ENCODE measurements at places on chromosomes 3 and 15. TPM values are rescaled to one million over a fixed set of nuclear protein-coding genes. Genes with fewer than 3 reads are reported as not detected.

DNA sequence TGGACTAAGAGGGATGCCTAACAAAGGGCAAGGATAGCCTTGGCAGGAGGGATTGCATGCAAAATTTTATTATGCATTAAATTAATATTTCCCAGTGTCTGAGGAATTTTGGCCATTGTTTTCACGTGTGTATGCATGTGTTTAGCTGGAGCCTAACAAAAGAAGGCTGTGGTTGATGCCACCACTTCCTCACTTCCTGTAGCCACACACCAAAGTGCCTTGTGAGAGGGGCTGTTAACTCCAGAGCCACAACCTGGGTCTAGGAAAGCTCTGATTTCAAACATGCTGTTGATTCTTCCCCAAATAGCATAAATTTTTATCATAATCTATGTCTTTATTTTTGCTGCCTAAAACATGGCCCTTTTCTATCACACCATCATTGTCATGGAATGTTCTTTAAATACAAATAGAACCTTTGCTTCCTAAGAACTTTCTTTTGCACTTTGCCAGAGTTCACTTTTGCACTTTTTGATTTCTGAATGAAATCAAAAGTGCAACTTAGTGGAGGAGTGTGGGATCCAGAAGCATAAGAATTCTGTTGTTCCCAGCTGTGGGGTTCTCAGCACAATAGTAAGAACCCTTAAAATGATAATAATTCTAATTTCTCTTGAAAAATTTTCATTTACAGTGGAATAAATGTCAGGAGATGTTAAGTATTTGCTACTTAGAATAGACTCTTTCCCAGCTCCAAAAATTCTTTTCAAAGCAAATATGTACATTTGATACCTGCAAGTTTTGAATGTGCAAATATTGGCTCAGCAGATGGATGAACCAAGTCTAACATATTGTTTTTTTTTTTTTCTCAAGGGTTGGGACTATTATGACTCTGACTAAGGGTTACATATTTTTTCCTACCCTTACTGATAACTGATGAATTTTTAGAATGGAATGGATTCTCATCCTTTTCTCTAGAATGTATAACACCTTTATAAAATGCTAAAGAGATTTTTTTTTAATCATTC, 35.6 kb upstream of the SPTSSB start:
- no peak for DNase-seq

The LYZL4 gene
- total RNA-seq = 1.5 TPM

The EAF2 gene
- total RNA-seq = 1.3 TPM

The TERC gene
- total RNA-seq = 88.5 TPM

- DNase-seq = no peak
Observed at GRCh38 chr15:60720493-60721256, 241.7 kb upstream of the ICE2 start.

GRCh38 chr3:143302638-143303171, 183.1 kb downstream of the CHST2 start:
- DNase-seq = peak; percentile 99

The GRAMD1C gene
- total RNA-seq = 6.0 TPM

The UACA gene
- 47.0 TPM for total RNA-seq

The CADPS gene
- total RNA-seq = 0.59 TPM

DNA sequence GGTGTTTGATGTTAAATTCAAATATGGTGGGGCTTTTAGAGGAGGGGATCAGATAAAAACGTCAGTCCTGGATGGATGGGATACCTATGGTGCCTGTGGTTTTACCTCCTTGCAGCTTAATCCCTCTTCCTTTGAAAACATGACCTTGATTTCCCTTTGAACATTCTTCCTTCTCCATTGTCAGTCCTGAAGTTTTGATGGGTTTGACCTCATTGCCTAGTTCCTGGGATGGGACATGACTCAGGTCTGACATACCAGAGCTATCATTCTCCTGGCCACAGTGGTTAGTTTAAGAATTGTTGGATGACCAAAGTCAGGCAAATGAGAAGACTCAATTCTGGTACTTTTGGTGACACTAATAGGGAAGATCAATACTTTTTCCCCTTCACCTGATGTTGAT, 87.2 kb downstream of the PRICKLE2 start:
- peak; percentile 58 for DNase-seq

DNA sequence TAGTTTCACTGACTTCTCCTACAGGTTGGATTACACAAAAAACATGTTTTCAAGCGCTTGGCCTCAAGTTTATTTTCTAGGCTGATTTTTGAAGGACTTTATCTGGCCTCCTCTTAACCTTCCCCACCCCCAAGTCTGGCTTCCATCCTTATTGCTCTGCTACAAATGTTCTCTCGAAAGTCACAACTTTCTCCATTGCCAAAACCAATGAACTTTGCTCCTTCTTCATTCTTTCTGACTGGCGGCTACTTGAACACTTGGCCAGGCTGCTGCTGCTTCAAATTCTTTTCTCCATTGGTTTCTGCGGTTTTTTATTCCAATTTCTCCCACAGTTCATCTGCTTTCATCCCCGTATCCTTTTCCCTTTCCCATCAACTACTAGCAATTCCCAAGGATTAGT, 106.6 kb downstream of the TOP2B start:
- DNase-seq = no peak

The FURIN gene
- 20.4 TPM for total RNA-seq

DNA sequence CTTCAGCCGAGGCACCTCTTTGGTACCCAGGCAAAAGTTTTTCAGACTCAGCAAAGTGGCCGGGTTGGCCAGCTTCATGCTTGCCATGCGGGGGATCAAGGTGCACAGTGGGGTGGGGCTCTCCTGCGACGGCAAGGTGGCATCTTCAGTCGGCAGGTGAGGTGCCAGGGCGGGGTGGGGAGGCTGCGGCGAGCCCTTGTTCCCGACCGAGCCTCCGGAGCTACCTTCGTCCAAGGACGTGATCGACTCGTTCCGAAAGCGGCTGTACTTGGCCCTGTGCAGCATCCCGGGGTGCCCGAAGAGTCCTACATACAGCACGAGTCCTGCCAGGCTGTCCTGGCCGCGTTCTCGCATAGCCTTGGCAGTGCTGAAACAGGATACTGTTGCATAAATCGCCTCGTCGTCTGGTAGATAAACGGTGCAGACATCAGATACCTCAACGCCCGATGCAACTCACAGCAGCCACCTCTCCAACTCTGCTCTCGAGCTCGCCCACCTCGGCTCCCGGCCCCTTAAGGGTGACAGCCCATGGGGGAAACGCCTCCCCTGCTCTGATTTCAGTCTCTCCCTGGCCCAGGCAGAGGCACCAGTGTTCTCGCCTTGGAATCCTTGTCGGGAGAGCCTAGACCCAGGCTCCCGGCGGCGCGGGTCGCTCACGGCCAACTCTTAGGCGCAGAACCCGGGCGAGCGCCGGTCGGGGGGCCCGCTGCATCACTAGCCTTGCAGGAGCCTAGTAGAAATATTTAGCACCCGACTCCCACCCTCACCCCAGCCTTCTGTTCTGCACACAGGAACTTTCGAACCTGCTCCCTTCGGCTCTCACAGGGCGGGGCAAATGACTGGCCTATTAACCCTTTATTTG, 826 bp downstream of the SHC4 start:
- peak; percentile 62 for DNase-seq

DNA sequence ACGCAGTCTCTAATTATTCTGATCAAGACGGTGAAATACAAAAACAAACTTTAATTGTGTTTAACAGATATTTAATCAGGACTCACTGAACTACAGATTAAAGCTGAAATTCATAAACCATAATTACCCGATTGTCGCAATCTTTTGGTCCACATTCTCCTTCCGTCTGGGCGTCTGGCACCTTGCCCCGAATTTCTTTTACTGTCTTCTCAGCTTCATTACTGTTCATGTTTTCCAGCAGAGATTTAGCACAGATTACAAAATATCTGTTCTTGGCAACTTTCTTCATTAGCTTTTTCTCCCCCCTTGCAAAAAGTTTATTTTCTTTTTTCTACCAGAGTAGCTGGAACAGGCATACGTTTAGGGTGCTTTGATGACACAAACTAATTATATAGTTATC, 271.4 kb downstream of the TIGIT start:
- no peak for DNase-seq

- DNase-seq = peak; percentile 76
Observed at GRCh38 chr15:62887113-62887570, 155.4 kb upstream of the TPM1 start.

The EXD1 gene
- not detected for total RNA-seq

The SLC49A4 gene
- total RNA-seq = 10.6 TPM

The STARD5 gene
- total RNA-seq = 3.2 TPM

The DNAJC17 gene
- 36.9 TPM for total RNA-seq

The CCDC71 gene
- total RNA-seq = 26.0 TPM

- no peak for DNase-seq
Observed at GRCh38 chr3:51691021-51691420, 15.8 kb upstream of the GRM2 start.

- DNase-seq = no peak
Observed at GRCh38 chr3:194691481-194692283, 6.0 kb downstream of the FAM43A start.

DNA sequence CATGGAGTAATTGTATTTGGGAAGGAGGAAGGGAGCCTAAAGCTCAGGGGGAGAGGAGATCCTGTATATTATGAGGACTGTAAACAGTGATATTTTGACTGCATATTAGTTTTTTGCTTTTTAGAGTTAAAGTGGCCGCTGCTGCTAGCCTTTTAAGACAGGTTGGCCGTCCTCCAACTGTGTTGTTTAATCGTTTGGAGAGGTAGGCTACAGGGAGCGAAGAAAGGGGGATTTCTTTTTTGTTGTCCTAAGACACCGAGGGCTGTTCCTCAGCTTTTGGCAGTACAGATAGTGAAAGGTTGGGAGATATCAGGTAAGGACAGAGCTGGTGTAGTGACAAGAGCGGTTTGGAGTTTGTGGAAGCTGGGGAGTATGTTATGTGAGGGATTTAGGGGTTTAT, 38.2 kb upstream of the RNF7 start:
- DNase-seq = no peak

- no peak for DNase-seq
Observed at GRCh38 chr3:53665608-53666425, 171.4 kb downstream of the CACNA1D start.

The TRPM1 gene
- total RNA-seq = not detected

- DNase-seq = no peak
Observed at GRCh38 chr15:59258317-59258716, 51.7 kb downstream of the LDHAL6B start.

- no peak for DNase-seq
Observed at GRCh38 chr15:67796196-67797127, 28.8 kb upstream of the SKOR1 start.

- no peak for DNase-seq
Observed at GRCh38 chr3:50383750-50384149, 24.4 kb upstream of the TMEM115 start.

- no peak for DNase-seq
Observed at GRCh38 chr3:30475038-30475808, 131.2 kb upstream of the TGFBR2 start.

DNA sequence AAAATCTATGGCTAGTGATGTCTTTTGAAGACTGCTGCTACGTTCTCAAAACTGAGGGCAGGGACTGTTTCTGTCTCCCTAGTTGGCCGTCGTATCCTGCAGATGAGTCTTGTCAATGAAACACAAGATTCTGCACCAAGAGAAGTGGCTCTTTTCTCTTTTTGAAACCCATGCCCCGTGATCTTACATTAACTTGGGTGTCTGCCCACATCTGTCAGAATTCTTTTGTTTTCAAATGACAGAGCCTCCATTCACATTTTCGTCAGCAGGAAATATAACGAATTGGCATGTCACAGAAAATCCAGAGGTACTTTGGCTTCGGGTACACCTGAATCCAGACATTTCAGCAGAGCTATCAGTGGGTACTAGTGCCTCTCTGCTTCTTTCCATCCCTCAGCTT, 331.3 kb upstream of the PROK2 start:
- no peak for DNase-seq

The HYAL1 gene
- total RNA-seq = 0.72 TPM

DNA sequence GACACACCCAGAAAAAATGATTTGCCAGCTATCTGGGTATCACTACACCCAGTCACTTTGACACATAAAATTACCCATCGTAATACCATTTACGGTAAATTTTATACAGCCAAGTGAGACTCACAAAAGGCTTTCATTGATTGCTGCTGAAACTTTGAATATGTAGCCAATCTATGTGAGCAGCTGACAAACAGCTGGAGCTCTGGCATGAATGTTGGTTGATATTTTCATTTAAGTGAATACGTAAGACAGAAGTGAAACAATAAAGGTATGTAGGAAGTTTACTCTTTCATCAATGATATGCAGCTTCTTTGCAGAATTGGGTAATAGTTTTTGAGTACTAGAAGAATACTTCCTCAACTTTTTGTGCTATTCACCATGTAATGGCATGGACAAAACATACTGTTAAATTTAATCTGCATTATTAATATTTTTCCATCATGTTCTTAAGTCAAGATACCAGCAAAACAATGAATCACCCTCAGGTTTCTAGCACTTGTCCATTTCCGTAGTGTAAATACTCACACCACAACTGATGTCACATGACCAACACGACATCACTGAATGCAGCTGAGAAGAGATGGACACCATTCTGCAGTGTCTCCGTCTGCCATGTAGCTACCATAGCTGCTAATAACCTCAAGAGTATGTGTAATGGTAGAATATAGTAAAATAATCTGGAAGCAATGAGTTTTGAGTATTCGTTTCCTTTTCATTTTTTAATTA, 205.9 kb upstream of the HES1 start:
- no peak for DNase-seq

DNA sequence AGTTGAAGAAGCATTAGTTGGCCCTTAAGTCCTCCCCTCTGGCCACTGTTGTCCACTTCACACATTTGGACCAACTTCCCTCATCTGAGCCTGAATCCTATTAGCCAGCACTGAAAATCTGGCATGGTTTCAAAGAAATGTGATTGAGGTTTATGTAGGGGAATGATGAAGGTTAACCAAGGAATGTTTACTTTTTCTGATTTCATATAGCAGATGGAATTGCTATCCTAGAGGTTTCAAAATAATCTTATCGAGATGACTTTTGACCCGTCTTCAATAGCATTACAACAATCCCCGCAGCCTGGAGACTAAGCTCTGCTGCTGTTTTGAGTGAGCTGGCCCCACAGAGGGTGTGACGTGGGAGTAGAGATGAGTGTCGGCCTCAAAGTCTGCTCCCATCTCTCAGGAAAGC, 200.8 kb upstream of the IL12A start:
- peak; percentile 69 for DNase-seq

GRCh38 chr3:16388850-16389441, 123.9 kb downstream of the OXNAD1 start:
- DNase-seq = peak; percentile 70

The VGLL3 gene
- 19.8 TPM for total RNA-seq

The SATB1 gene
- 0.20 TPM for total RNA-seq

DNA sequence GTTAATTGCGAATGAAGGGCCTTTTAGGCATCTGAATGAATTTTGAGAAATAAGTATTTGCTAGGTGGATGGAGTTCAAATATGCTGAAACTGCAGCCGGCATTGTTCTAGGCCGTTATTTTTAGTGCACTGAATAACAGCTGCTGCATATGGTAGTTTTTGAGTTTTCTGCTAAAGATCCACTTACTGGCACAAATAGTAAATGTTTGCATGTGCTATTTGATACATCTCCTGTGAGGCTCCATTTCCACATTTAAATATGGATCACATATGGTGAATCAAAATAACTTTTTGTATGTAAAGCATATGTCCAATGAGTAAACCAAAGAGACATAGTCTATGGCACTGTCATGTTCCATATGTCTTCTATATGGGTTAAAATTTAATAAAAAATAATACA, 56.7 kb upstream of the CNTN4 start:
- DNase-seq = no peak

GRCh38 chr3:171284308-171285075, 175.7 kb downstream of the TNIK start:
- DNase-seq = peak; percentile 91

GRCh38 chr3:99633887-99634558, 4.4 kb upstream of the COL8A1 start:
- DNase-seq = no peak

The SLC7A14 gene
- 0.12 TPM for total RNA-seq
